T-helper 2 cell (primary cell): ENCODE measurements at places on chromosomes 3 and 15.

DNA sequence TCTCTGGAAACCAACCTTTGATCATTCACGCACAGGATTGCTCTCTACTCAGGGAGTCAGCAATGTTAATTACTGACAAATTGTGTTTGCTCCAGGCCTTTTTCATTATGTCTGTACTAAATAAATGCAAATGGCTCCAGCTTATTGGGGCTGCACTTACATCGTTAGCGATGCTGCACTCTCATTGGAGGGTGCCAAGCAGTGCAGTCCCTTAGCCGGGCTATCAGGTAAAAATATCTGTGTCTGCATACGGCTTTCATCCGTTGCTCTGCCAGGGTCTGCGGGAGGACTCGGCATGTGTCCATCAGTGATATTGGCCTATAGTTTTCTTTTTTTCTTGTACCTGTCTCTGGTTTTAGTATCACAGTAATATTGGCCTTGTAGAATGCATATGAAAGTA, 471.5 kb upstream of the CADM2 start:
- DNase-seq: no peak

- no peak for DNase-seq
Measured at GRCh38 chr3:54197509-54197908, 75.2 kb downstream of the CACNA2D3 start.

DNA sequence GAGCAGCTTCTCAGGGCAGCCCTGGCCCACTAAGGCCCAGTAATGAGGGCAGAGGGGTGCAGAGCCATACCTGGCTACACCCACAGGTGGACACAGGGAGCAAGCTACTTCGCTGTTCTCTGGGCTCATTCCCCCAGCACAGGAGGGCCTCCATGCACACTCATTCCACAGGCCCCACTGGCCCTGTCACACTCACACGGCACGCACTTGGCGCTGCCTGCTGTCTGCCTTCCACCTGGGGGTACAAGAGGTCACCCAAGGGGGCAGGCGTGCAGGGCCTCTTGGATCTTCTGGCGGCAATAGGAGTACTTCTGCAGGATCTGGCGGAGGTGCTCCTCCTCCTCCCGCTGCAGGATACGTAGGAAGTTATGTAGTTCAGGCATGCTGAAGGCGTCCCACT, 2.3 kb upstream of the TUSC2 start:
- DNase-seq: no peak

DNA sequence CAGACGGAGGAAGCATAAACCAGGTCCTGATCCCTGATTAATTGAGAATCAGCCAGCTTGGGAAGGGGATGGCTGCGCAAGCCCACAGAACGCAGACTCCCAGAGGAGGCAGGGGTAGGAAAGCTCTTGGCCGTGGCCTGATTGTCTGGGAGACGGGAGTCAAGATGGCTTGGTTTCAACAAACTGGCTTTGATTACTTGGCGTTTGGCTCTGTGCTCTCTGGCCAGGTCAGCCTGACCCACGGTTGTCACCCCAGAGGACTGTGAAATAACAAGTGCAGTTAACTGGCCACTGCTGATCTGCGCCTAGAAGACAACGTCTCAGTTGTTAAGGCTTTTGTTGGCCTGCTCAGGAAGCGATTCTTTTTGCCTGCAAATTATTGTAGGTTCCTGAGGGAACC, 387.0 kb upstream of the PROK2 start:
- no peak for DNase-seq

DNA sequence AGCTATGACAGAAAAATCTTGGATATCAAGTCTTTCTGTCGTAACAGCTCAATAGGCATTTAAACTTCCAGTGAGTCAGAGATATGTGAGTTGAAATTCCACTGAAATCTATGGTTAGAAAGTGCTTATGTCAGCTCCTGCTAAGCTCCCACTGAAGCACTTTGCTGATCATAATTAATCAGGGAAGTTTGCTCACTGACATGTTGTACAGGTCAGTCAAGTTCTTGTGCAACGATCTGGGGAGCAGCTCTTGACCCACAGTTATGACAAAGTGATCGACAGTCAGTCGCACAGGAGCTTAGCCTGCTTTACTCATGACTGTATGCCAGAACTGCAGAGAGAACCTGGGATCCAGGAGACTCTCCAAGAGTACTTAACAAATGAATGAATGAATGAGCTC, 453.5 kb downstream of the SOX2 start:
- DNase-seq: no peak

- DNase-seq: peak; percentile 52
Measured at GRCh38 chr15:92881211-92881754, 18.8 kb upstream of the CHD2 start.

DNA sequence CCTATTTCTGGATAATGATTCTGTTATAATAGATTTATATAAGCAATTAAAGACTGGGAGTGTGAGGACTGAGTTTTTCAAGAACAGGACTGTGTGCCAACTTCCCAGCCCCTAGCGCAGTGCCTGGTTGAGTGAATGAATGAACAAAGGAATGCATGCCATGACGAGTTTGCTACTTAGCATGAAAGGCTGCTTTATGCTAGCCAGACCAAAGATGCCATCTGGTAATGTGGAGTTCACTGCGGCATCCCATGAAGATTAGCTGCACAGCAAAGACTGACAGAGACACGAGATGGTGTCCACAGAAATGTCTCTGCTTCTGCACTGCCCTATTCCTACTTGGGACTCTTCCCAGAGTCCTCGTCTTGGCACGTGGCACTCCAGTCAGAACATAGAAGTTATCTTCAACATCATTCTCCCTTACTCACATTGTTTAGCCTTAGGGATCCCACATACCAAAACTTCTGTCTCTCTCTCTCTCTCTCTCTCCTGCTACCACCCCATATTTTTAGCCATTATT, 283.9 kb upstream of the CTNNB1 start:
- no peak for DNase-seq

DNA sequence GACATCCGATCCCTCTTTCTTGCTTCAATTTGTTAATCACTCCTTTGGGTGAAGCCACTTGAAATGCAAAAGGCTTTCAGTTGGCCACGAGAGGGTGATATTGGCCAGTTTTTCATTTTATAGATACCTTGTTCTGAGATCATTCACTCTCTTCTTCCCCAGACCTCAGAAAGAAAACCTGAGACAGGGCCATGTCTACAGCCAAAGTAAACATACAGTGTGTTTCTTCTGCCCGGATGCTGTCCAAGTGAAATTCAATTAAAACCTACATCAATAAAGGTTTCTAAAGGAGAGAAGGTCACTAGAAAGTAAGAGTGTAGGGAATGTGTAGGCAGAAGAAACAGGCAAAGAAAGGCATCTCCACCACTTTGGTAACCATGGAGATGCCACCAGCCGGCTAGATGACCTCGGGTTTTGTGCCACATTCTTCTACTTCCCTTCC, 39.5 kb upstream of the FMN1 start:
- no peak for DNase-seq

DNA sequence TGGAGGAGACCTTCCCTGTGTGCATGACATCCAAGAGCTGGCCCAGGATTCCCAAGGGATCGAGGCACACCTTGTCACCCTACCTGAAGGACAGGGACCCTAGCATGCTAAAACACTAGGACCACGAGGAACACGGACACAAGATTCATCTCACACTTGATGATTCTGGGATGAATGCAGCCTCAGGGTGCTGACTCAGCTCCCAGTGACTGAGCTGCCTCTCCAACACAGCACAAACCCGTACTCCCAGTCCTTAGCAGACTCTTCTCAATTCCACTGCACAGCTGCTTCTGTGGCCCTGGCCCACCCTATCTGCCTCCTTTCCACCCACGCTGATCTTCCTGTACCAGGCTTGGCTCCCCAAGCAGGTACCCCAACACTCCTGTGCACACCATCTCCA, 9.1 kb upstream of the OXTR start:
- no peak for DNase-seq

- no peak for DNase-seq
Measured at GRCh38 chr3:64578797-64579196, 109.0 kb downstream of the ADAMTS9 start.
